ENCODE measurements at places on chromosomes 5 and 9.

GRCh38 chr9:114413861-114414301, 26.1 kb upstream of the AKNA start:
- DNase-seq = no peak

DNA sequence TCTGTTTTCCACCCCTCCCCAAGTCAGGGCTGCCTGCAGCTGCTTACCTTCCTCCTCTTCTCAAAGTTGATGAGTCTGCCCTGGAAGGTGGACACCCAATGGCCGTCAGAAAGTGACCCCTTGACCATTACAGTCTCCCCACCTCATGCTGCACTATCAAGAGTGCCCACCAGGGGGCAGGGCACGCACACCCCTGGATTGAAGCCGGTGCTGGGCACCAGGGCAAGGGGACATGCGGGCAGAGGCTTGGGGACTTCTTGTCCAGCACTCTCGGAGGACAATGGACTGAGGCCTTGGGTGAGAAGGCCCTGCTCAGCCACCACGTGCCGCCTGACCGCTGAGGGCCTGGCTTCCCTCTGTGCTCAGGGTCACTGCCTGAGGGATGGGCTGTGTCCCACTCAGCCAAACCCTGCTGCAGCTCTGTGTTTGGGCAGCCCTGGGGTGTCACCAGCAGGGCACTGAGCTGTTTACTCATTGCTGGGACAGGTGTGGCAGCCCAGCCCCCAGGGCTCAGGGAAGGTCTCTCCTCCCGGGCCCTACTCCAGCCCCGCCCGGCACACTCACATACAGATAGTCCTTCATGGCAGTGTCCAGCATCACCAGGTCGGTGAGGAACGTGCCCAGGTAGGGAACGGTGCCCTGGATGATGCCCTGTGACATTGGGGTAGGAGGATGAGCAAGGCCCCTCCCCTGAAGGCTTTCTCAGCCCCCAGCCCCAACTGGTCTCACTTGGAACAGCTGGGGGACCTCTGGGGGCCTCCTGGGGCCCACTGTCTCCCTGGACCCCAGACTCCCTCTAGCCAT, 17.7 kb downstream of the RALGDS start:
- no peak for DNase-seq

- DNase-seq = no peak
These were observed 670.3 kb downstream of the TLE4 start for GRCh38 chr9:80242022-80242421.

- no peak for DNase-seq
These were observed 340.4 kb downstream of the SLIT3 start for GRCh38 chr5:168960497-168960896.

- DNase-seq = no peak
These were observed 42.3 kb upstream of the VDAC1 start for GRCh38 chr5:134046801-134047686.
